Activated CD4-positive, alpha-beta T cell treated with anti-CD3 and anti-CD28 coated beads, Interleukin-2, amount 50 U/mL, for 4 hours (primary cell): ENCODE measurements at places on chromosomes 16 and 17.

GRCh38 chr17:5813357-5813756 is 229.0 kb upstream of the NLRP1 start:
- no peak for DNase-seq

DNA sequence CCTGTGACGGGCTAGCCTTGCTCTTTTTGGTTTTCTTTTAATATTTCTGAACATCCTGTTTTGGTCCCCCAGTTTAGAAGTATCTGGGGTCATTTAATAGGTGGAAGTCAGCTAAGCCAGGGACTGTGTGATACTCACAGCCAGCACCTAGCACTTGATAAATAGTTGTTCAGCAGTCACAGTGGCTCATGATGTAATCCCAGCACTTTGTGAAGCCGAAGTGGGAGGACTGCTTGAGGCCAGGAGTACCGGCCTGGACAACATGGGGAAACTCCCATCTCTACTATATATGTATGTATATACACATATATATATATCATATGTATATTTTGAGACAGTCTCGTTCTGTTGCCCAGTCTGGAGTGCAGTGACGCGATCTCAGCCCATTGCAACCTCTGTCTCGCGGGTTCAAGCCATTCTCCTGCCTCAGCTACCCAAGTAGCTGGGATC is 1.8 kb upstream of the ZNRF1 start:
- DNase-seq = no peak

GRCh38 chr17:75908201-75908600 is 3.5 kb upstream of the MRPL38 start:
- DNase-seq = no peak

DNA sequence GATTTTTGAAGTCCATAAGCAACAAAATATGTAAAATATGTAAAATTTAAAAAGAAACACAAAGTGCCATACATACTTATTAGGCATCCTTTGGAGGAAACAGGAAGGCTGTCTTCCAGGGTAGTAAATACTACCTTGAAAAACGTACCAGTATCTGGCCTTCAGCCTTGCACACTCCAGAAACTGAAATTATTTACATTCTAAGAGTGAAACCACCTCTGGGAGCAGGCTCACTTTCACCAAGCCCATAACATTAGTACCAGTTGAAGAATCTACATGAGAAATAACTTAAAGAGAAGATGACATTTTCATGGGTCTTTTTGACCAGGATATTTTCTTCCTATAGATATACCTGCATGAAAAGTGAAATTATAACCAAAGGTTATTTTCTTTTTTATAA is 6.4 kb downstream of the KRTAP9-1 start:
- DNase-seq = no peak

DNA sequence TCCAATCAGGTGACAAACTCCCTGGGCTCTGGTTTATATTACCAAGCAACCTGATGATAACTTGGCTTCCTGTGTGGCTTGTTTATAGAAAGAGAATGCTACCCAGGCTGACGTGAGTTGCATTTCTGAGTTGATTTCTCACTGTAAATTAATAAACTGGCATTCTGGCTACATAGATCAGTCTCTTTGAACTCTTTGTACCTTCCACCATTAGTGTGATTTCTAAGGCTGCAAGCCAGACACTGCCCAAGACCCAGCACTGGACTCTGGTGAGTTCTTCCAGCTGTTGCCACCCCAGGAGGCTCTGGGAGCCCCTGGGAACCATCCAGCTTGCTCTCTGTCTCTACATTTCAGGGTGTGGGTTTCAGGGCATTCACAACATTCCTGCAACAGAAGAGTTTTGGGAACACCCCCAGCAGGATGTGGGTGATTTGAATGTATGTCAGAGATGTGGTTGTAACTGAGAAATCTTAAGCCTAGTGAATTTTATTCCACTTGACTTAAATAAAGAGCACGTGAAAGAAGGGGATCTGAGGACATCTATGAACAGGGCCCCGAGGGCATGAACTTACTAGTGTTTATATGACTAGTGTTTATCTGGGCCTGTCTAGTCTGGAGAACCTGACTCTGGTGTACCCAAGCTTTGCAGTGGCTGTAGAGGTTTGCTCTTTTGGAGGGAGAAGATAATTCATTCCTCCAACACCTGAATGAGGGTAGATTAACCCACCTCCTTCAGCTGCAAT is 30.3 kb upstream of the LRRC37A start:
- DNase-seq = no peak

- DNase-seq = no peak
Observed at GRCh38 chr17:41294016-41294415, 8.6 kb downstream of the KRTAP29-1 start.

DNA sequence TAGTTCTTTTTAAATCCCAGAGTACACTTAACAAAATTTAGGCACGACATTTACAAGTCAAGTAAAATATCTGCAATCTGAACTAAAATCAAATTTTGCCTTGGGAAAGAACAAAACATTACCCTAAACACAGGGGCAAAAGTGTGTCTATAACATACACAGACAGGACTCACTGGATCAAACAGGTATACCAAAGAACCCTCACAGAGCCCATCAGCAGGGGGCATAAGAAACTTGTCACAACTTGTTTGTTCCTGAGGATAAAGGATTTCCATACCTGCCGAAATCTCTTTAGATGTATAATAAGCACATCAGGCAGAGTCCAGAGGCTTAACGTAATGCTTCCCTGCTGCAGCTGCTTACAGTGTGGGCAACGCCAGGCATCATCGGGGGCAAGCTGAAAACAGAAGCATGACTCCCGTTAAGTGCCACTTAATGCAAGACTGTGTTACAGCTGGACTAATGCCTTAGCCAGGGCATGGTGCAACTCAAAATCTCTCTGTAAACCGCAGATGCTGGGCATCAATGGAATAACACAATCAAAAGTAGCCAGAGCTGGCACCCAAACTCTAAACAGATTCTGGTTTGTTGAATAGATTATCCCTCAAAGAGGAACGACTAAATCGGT is 67.0 kb downstream of the USP31 start:
- DNase-seq = no peak

DNA sequence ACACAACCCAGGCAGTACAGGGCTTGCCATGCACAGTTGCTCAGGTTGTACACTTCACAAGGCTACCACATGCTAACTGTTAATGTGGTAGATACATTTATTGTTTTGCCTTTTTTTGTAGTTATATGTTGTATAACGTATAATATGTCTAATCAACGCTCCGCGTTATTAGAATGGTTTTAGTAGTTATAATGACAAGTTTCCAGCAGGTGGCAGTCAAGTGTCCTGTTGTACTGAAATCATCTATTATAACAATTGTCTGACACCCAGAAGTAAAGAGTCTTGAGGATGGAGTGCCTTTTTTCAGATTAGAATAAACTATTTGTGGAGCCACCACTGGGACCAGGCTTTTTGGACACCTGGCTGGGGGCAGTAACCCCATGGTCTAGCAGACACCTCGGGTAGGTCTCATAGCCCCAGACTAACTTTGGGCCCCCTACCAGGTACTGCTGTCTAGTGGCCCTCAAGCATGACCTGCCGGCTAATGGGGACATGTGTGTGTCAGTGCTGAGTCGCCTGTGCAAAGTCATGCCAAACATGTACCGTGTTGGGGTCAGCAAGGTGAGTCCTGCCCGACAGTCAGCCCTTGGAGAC is 32.8 kb downstream of the MYO15A start:
- no peak for DNase-seq

- DNase-seq = no peak
Observed at GRCh38 chr17:36934144-36934691, 3.1 kb upstream of the LHX1 start.

- no peak for DNase-seq
Observed at GRCh38 chr16:8611886-8612600, 9.5 kb upstream of the METTL22 start.

DNA sequence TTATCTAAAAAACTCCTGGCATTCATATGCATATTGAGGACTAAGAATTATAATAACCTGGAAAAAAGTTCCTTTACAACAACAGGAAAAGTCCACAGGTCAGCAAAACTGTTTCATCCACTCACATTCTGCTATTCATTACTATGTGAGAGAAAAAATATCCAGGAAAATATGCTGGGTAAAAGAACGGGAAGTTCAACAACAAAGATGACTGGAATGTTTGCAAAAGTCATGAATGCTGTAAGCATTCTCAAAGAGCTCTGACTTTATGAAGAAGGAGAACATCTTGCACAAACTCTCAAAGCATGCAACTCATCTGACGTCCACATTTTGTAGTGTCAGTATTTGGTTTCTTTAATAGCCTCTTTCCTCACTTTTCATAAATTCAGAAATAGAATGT is 56.9 kb upstream of the ALDH3A1 start:
- no peak for DNase-seq

GRCh38 chr17:80819422-80820164 is 172.0 kb upstream of the CHMP6 start:
- DNase-seq = no peak

DNA sequence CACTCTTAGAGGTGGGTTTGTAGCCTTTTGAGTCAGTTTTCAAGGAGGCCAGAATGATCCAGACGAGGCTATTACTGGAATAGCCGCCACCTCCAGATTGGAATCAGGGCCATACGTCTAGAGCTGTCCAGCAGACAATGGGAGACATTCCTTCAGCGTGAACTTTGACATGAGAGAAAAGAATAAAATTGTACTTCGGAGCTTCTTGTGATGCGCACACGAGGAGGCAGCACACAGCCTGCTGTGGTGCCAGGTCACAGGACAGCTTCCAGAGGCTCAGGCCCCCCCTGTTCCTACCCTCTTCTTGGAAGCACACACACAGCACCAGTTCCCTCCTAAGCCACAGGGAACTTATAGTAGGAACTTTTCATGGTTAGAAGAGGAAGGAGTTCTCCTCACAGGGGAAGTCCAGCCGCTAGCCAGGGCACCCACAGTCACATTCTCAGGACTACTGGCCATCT is 81.0 kb downstream of the VPS53 start:
- DNase-seq = no peak

- DNase-seq = no peak
Observed at GRCh38 chr16:20875355-20875650, 24.9 kb downstream of the DCUN1D3 start.

DNA sequence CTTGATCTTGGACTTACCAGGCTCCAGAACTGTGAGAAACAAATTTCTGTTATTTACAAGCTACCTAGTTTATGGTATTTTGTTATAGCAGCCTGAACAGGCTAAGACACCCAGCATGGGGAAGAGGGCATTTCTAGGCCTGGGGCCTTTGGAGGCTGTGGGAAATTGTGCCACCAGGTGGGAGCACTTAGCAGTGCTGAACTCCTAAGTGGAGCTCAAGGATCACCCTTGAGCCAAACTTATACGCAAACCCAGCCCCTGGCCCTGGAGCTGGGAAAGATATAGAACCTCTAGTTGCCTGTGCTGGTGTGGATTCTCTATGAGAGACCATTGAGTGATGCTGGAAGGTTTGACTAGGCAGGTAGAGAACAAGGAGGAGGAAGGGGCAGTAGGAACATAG is 36.1 kb downstream of the MIS12 start:
- no peak for DNase-seq

- DNase-seq = no peak
Observed at GRCh38 chr17:77800816-77801215, 157.7 kb upstream of the TNRC6C start.

GRCh38 chr17:82868715-82869131 is 28.9 kb upstream of the ZNF750 start:
- DNase-seq = no peak

- no peak for DNase-seq
Observed at GRCh38 chr17:28807925-28808634, 34.5 kb downstream of the FAM222B start.

DNA sequence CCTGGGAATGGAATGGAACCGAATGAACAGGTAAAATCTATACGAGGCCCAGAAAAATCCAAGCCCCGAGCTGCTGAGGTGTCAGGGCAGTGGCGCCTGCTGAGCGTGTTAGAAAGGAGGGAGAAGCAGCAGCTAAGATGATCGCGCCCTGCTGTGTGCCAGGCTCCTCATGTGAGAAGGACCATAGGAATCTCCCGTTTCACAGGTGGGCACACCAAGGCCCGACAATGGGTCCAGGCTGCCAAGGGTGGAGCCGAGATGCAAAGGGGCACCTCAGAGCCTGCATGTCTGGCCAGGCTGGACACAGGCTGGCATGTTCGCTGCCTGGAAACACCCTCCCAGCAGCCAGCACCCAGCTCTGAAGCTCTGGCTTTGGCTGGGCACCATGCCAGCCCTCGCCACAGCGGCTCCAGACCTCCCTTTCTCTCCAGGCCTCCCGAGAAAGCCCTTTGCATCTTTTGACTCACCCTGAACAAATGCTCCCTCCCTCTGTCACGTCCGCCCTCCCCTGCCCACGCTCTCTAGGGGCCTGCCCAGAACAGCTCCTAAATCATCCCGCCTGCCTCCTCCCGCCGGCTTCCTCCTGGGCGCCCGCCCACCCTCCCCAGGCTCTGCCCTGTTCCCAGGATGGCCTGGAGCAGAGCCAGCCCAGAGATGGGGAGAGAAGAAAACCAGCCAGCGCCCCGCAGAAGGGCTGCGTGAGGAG is 217.8 kb upstream of the GSE1 start:
- DNase-seq = no peak

DNA sequence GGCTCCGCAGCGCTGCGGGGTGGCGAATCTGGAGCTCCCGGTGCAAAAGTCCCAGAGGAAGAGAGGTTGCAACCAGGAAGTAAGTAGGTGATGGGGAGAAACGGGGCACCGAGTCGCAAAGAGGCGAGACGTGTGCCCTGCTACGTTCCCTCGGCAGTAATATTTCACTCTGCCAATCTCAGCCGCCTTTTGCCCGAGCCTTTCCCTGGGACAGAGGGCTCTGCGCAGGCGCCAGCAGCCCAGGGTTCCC is at the start of gene NR1D1:
TSS of gene NR1D1 (minus strand) at position 171 of the 250 bp plus-strand sequence. CDS start 495 bp downstream, outside the sequence.
- no peak for DNase-seq

GRCh38 chr16:71591917-71592316 is 15.0 kb upstream of the TAT start:
- no peak for DNase-seq

DNA sequence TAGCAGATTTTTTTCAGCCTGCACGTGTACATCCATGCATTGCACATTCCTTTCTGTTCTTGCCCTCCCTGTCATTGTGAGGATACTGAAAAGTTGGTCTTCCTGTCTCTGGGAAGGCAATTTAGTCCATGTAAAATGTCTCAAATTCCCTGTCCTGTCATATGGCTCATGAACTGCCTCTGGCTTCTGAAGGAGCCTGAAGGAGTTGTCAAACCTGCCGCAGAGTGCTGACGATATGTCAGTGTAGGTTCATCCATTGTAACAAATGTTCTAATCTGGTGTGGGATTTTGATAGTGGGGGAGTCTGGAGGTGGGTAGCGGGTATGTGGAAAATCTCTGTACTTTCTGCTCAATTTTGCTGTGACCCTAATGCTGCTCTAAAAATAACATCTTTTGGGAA is 59.6 kb downstream of the YPEL2 start:
- DNase-seq = no peak
